ENCODE measurements at places on chromosomes 7 and 10.

DNA sequence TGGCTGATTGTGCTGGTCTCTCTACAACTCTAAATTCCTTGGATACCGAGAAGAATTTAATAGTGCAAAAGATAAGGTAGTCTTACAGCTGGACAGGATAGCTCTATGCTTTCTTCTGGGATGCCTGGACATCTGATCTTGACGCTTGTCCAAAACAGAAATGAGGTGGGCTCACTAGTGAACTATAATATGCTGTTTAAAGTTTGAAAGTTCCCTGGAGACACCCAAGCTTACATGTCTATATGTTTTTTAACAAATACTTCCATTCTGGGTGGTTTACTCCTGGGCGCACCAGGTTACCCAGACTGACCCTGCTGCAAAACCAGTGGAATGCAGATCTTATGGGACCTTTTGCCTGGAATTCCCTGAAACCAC lies 702.1 kb upstream of the COBL start:
- no peak for DNase-seq

GRCh38 chr7:136947347-136947746 lies 78.9 kb downstream of the CHRM2 start:
- DNase-seq = no peak

DNA sequence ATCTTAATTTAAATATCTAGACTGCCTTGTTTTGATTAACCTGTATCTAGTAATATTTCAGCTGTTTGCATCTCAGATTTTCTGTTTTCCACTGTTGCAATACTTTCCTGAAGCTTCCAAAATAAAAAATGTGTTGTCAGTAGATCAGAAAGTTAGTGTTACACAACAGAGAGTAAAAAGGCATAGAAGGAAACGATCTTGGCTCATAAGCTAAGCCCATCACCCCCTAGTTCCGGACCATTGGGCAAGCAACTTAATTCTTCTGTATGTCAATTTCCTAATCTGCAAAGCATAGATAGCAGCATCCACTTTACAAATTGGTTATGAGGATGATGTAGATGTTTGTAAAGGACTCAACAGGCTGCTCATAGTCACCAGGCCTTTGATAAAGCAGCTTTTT lies 4.4 kb downstream of the PON3 start:
- no peak for DNase-seq

- DNase-seq = peak; percentile 85
These were observed 53.6 kb downstream of the SEC61G start for GRCh38 chr7:54705436-54705835.

- peak; percentile 63 for DNase-seq
These were observed 28.7 kb upstream of the ARHGAP22 start for GRCh38 chr10:48633381-48634197.
